ENCODE measurements at places on chromosomes 2 and 18.

GRCh38 chr2:126832014-126832413 is 66.7 kb upstream of the TEX51 start:
- DNase-seq: no peak

GRCh38 chr2:241199286-241199685 is 10.8 kb downstream of the ANO7 start:
- DNase-seq: no peak

DNA sequence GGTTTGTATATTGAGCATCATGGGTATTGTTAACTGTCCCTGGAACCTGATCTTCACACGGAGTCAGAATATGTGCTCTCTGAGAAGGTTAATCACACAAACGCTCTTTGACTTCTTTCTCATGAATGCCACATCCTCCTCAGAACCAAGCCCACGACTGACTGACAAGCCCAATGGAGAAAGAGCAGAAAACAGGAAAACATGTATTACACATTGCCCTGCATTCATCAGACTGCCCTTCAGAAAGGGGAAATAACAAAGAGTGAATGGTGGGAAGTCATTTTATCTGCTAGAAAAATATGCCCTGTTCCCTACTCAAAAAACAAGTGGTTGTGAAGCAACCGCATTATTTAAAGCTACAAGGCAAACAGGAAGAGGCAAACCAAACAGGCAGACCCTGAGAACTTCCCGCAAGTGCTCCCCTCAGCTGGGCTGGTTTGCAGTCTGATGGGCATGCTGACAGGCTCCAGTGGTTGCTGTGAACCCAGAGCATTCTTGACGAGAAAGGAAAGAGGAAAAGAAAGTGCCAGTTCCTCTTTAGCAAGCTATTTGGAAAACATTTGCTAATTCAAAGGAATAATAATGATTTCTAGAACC is 172.9 kb upstream of the SETBP1 start:
- no peak for DNase-seq

DNA sequence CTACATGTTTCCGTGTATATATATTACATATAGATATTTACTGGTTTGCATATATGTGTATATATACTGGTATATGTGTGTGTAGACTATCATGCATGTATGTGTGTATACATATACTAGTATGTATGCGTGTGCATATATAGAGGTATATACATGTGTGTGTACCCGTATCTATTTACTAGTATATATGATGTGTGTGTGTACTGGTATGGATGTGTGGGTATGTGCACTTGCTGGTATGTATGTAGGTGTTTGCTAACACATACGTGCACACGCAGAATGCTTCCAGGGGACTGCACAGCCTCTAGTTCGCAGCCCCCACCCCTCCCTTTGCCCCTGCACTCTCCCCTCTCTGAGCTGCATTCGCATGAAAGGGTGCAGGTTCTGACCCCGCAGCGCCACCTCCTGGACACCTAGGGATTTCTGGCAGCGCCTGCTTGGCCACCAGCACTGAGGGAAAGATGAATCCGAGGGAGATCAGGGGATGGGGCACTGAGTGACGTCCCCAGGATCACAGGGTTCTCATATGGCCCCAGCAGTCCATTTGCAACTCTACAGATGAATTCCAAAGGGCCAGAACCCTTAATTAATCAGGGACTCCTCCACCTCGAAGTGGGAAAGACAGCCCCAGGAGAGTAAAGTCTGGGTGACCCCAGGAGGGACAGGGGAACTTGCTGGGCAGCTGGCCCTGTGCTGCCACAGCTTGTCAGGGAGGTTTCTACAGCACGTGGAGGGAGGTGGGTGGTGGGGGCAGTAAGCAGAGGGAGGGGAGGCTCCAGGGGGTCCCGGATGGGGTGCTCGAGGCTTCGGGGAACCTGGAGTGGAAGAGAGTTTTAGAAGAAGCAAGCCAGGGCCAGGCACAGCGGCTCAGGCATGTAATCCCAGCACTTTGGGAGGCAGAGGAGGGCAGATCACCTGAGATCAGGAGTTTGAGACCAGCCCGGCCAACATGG is 66.8 kb upstream of the ASAP2 start:
- peak; percentile 93 for DNase-seq

- peak; percentile 67 for DNase-seq
These were observed 10.4 kb downstream of the COPS9 start for GRCh38 chr2:240125742-240126141.

- no peak for DNase-seq
These were observed 56.6 kb downstream of the ZNF638 start for GRCh38 chr2:71388214-71388613.

- DNase-seq: peak; percentile 87
These were observed 1.3 kb downstream of the ZNF521 start for GRCh38 chr18:25350489-25351251.

DNA sequence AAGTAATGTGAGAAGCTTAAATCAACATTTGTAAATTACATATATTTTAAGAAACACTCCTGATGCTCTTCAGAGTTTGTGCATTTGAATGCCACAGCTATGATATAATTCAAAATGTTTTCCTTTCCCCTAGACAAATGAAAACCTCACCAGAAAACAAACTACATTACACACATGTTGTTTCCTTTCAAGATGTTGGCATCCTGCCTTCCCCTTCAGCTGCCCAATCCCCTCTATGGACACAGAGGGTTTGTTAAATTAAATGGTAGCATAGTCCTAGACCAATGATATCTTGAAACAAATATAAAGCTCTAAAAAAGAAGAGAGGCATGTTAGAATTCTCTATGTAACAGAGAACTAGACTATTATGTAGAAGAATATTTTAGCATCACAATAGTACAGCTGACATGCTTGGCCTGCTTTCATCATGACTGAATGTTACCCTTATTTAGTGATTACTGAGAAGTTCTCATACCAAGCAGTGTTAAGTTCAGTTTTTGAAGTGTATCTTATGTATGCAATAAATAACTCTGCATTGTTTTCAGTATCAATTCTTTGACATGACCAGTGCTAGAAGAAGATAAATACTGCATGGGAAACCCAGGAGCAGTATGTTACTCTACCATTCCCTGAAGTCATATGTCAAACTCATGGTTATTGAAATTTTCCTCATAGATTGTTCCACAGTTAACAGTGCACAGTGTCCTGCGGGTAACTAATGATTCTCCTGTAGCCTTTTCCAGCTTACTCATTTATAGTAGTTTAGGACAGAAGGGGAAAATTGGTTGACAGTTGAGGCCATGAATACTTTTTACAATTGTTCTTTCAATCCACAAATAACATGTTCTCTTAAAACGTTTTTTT is 316.3 kb upstream of the KCNJ3 start:
- DNase-seq: no peak

Data from osteocyte (in vitro differentiated cells).